ENCODE measurements at places on chromosomes 12 and 14. TPM values are rescaled to one million over a fixed set of nuclear protein-coding genes. Genes with fewer than 3 reads are reported as not detected.

The TBK1 gene
- 36.2 TPM for total RNA-seq

GRCh38 chr12:95460105-95460504 is 13.8 kb upstream of the METAP2 start:
- no peak for DNase-seq

- no peak for DNase-seq
Measured at GRCh38 chr14:52412426-52412825, 98.3 kb downstream of the PTGER2 start.

GRCh38 chr14:36502558-36503508 is 17.2 kb downstream of the NKX2-1 start:
- no peak for DNase-seq

GRCh38 chr12:25427337-25428249 is 125.5 kb downstream of the LMNTD1 start:
- peak; percentile 21 for DNase-seq

The RNASE4 gene
- 24.2 TPM for total RNA-seq

- DNase-seq = no peak
Measured at GRCh38 chr12:31029916-31030562, 43.6 kb upstream of the DDX11 start.

DNA sequence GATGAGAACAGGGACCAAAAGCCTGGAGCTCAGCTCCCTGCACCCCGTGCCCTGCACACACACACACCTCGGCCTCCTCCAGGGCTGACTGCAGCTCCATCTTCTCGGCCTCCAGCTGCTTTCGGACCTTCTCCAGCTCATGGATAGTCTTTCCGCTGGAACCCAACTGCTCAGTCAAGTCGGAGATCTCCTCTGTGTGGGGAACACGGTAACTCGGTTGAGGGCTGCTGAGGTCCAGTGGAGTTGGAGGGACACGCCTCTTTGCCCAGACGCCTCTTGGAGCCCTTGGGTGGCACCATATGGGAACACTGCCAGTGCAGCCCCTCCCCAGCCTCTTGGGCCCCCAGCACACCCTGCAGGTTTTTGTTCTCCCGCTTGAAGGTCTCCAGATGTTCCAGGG is 8.7 kb upstream of the MYH6 start:
- no peak for DNase-seq

DNA sequence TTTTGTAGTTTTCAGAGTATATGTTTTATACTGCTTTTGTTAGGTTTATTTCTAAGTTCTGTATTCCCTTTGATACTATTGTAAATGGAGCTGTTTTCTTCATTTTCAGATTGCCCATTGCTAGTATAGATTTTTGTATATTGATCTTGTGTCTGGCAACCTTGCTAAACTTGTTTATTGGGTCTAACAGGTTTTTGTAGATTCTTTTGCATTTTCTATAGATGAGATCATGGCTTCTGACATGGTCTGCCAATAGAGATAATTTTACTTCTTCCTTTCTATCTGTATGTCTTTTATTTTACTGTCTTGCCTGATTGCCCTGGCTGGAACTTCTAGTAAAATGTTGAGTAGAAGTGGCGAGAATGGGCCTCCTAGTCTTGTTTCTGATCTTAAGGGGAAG is 40.3 kb downstream of the ANKRD9 start:
- DNase-seq = no peak

- no peak for DNase-seq
Measured at GRCh38 chr14:56358851-56359614, 220.6 kb upstream of the TMEM260 start.

DNA sequence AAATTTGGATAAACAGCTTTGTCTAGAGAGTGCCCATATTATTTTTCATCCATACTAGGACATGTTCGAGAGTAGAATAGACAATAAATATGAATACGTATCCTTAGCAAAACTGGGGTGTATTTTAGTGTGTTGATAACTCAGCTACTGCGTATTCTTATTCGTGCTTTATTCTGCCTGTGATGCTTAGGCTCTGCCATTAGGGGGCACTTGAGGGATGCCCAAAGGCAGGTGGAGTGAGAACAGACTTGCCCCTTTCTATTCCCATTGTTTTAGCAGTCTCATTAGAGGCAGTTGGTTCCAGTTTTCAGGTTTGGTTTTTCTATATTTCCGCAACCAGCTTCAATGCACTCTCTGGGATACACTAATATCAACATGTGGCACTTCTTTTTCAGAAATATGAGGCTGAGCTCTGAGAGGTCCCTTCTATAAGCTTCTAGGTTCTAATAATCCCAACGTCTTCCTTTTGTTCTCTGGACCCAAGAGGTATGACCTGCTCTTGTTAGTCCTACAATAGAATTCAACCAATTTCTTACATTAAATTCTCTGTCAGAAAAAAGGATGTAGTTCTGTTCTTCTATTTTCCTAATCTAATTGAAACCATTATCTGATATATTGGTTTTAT is 985.7 kb upstream of the FBXO33 start:
- DNase-seq = no peak

The RTL1 gene
- not detected for total RNA-seq

- no peak for DNase-seq
Measured at GRCh38 chr14:53493320-53493719, 340.2 kb upstream of the DDHD1 start.

DNA sequence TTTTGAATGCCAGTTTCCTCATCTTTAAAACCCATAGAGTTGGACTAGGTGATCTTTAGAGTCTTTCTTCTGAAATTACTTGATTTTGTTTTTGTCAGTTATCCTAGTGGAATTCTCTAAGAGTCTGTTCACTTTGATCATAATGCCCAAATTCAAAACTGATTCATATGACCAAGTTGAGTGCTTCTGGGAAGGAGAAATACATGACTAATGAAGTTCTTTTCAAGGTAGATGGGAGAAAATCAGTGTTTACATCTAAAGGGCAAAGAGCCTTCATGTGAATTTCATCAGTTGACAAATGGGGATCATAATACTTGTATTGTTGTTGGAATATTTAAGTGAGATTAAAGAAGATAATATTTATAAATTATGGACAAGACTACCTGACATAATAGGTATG is 53.2 kb downstream of the ERC1 start:
- DNase-seq = peak; percentile 42

The OVCH1 gene
- under 0.01 TPM for total RNA-seq

The IFNG gene
- total RNA-seq = not detected

- no peak for DNase-seq
Measured at GRCh38 chr12:43396671-43397070, 155.3 kb downstream of the ADAMTS20 start.
